Urinary bladder (tissue), 4 donors: ENCODE measurements at places on chromosomes 7 and 10. TPM values are rescaled to one million over a fixed set of nuclear protein-coding genes. Genes with fewer than 3 reads are reported as not detected.

GRCh38 chr10:6072215-6072934, 10.2 kb upstream of the IL2RA start:
- DNase-seq: no peak

DNA sequence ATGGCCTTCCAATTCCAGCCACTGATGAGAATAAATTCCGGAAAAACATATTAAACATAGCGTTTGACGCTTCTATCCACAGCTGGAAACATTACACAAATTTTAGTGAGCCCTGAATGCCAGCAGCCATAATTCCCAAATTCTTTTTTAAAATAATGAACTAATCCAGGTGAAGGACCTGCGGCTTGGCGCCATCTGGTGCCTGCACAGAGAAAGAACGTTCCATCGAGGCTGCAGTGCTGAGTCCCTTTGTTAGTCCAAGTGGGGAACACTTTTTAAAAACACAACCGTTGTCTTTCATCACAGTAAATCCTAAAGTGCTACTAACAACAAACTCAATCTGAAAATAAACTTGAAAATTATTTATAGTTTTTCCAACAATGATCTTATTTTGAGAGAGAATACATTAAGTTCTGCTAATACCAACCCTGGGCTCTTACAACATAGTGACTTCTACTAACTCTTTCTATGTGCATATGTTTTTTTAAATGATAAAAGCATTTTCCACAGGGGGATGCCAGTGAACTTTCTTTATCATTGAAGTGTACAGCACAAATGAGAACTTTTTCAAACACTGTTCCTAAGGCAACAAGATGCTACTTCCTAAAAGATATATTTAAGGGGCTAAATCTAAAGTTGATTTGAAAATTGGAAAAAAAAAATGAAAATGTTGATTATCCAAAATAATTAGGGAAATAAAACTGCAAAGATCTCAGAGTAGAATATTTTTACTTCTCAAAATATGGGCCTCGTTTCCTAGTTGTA, 166.9 kb upstream of the RNF32 start:
- no peak for DNase-seq

- DNase-seq: no peak
Measured at GRCh38 chr7:40580776-40581175, 446.0 kb downstream of the SUGCT start.

- peak; percentile 89 for DNase-seq
Measured at GRCh38 chr10:8054494-8055407, at the start of gene GATA3. Gene GATA3 (plus strand): TSS chr10:8054688. CDS start chr10:8055656, 968 bp downstream.

DNA sequence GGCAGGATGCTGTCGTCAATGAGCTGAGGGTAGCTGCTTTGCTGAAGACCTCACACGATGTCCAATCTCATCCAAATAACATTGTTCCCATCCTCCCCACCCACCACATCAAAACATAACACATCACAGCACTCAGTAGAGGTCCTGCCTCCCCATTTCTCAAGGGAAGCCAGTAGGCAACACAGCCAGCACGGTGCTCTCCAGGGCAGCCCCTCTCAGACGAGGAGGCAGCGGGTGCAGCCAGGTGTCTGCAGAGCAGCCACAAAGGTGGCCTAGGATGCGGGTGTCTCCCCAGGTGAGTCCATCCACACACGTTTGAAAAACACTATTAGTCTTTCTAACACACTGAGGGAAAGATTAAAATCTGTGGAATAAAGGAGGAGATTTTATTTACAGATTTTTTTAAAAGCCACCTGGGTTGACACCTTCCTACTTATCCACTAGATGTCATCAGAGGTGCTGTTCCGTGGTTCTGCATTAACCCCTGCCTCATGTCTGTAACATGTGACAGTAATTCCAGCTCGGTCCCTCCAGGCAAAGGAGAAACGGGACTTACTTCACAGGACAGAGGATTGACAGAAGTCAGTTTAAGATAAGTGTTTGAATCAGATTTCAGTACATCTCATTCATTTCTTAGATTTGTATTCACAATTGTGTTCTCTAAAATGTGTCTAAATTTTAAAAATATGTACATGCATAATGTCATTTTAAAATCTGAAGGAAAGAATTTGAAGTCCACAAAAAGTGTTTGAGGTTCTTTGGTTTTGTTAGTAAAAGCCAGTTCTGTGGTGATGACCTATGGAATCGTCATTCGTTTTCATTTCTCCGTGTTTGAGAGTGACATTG, 68.0 kb downstream of the LANCL2 start:
- DNase-seq: no peak

GRCh38 chr10:132542819-132543218, 5.2 kb downstream of the INPP5A start:
- DNase-seq: no peak

GRCh38 chr7:26049081-26049480, 102.9 kb upstream of the NFE2L3 start:
- DNase-seq: no peak

GRCh38 chr7:82810558-82811259, 352.0 kb downstream of the PCLO start:
- peak; percentile 20 for DNase-seq

DNA sequence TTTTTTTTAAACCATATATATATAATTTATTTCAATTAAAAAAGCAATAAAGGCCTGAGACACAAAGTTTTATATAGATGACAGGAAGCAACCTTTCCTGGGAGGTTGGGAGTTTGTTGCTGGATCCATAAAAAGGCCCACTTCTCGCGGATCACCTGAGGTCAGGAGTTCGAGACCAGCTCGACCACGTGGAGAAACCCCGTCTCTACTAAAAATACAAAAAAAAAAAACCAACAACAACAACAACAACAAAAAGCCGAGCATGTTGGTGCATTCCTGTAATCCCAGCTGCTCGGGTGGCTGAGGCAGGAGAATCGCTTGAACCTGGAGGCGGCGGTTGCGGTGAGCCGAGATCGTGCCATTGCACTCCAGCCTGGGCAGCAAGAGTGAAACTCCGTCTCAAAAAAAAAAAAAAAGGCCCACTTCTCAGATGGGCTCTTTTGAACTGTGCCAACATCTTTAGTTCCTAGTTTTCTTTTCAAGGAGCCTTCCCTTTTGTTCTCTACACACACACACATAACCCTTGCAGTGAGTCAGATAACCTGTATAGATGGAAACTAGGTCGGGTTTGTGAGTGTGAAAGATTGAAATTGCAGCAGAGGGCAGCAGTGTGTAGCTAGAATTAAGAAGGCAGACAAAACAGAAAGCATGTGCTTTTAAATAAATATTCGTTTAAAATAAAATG, 1.2 kb upstream of the SMNDC1 start:
- DNase-seq: peak; percentile 56

DNA sequence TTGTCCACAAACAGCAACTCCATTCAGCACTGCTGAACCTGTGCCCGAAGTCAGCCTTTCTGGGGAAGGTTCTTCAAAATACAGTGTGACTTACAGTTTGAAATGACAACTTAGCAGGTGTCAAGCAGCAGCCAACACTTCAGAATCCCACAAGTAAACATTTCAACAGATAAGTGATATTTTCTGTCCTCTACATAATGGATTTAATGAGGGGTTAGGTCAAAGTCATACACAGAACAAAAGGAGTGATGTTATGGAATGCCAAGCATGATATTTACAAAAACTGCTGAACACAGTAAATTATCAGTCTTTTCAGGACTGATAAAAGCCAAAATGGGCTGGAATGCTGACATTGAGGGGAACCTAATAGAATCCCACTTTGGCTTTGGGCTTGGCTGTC, 77.6 kb upstream of the JAZF1 start:
- no peak for DNase-seq

- DNase-seq: no peak
Measured at GRCh38 chr10:22699976-22700375, 14.4 kb downstream of the PIP4K2A start.

- no peak for DNase-seq
Measured at GRCh38 chr10:17744341-17744861, 7.6 kb upstream of the TMEM236 start.

DNA sequence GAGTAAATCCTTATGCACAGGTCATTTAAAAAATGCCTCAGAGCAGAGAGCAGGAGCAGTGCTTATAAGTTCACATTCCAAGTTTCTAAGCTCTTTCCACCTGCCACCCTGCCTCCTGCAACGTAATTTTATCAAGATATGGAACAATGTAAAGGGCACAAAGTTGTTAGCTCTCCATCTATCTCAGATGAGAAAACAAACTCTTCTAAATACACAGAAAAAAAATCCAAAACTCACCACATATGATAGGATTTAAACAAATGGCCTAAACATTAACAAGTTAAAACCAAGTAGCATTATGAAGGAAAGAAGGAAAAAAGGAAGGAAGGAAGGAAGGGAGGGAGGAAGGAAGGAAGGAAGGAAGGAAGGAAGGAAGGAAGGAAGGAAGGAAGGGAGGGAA, 1132.8 kb downstream of the GRM8 start:
- no peak for DNase-seq

DNA sequence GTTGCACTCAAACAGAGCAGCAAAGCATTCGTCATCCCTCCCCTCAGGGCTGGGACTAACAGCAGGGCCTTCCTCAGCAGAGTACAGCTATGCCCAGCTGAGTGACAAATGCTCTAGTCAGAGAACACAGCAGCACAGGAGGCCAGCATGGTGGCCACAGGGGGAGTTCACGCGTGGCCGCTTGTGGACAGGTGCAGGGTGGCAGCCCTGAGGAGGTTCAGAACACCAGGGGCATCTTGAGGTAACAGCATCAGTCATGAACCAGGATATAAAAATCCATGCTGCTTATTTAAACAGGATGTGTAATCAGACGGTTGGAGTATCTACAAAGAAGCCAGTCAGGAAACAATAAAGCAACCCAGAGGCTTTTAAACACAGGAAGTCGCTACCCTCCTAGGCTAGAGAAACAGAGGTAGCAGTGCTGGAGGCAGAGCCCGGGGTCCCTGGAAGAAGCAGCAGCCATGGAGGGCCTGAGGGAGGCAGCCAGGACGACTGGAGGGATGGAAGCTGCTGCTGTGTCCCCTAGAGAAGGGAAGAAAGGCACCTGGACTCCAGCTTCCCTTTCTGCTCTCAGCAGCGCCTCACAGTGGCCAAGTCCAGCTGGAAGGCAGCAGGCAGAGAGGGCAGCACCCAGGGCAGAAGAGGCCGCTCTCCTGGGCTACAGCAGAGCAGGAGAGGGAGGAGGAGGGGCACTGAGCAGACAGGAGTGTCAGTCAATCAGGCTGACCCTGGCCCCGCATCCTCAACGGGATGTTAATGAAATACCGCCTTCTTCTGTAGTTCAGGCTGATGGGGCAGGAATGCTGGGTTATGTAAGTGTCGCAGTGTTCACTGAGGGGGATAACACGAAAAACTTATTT, 70.8 kb upstream of the UCN3 start:
- no peak for DNase-seq

DNA sequence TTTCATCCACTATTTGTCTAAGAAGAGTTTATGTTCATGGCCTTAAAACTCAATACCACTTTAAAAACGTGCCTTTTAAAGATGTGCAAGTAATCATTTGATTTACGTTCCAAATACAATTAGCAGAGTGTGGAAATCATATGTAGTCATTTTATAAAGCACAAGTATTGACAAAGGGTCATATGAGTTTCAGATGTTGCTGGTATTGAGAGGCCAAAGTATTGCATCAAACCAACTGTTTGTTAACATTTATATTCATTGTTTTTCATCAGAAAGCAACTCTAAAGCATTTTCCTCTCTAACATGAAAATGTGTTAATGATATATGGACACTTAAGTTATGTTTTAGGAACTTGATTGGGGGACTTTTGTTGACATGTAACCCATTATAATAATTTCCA, 11.5 kb upstream of the TSGA13 start:
- no peak for DNase-seq

DNA sequence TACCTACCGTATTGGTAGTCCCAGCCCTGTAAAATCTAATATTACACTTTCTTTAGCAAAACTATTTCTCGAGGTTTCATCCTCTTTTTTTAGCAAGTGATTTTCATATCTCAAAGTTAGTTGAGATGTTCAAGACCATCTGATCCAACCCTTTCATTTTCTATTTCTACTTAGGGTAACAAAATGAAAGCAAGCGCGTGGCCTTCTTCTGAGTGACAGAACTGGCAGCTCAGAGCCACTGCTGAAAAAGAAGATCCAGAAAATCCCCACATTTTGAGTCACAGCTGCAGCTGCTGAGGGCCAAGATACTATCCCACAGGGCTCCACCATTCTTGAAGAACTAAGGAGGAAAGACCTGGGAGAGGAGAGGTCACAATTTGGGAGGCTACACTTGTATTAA, 24.8 kb upstream of the ZNF800 start:
- no peak for DNase-seq

GIMAP7 gene
- 16.2 TPM for total RNA-seq

LIPK gene
- total RNA-seq: not detected

GFRA1 gene
- 60.9 TPM for total RNA-seq

UCN3 gene
- not detected for total RNA-seq

PRF1 gene
- 0.90 TPM for total RNA-seq

GPNMB gene
- 48.1 TPM for total RNA-seq

CYP26C1 gene
- not detected for total RNA-seq

PLEKHA1 gene
- total RNA-seq: 59.5 TPM
